ENCODE measurements at places on chromosomes 5 and 9. TPM values are rescaled to one million over a fixed set of nuclear protein-coding genes. Genes with fewer than 3 reads are reported as not detected.

Gene WWC1
- 2.1 TPM for total RNA-seq

Gene CDH9
- not detected for total RNA-seq

DNA sequence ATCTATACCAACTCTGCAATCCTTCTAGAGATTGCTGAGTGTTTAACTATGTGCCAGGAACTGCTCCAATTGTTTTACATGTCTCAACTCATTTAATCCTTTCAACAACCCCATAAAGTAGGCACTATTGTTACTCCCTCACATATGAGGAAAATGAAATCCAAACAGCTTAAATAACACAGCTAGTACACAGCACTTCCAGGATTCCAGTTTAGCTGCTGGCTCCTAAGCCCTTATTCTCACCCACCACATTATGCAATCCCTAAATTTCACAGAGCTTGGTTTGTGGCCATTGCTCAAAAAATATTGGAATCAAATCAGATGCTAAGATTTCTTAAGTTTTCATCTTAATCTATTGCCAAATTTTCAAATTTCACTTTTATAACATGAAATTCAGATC lies 84.9 kb downstream of the PRELID2 start:
- no peaks in the 10 kb centered on the region for H3K27me3 ChIP-seq
- H3K27ac ChIP-seq, result no peak overlapping the region
- no peak overlapping the region for H3K4me3 ChIP-seq
- H3K4me1 ChIP-seq, result no peaks in the 10 kb centered on the region
- DNase-seq, result no peak

DNA sequence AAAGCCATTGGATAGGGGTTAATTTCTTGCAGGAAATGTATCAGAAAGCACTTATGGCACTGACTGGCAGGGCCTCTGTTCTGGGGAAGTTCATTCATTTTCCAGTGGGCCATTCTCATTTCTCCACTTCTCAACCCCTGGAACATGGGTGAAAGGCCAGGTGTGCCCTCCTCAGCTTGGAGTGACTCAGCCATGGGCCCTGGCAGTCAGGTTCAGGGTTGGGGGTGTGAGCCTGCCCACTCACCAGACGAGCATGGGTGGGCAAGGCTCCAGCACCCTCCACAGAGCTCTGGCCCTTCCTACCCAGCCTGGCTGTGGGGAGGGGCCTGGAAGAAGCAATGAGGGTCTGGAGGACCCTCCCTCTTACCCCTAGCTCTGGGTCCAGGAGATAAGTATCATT lies 174.4 kb downstream of the HSPA4 start:
- H3K4me3 ChIP-seq, result no peak overlapping the region

GRCh38 chr9:96509848-96510247 lies 59.9 kb downstream of the HABP4 start:
- H3K4me3 ChIP-seq, result no peak overlapping the region
- no peaks in the 10 kb centered on the region for H3K27me3 ChIP-seq
- peaks cover 4% of the 10 kb centered on the region for H3K4me1 ChIP-seq
- DNase-seq, result no peak
- H3K27ac ChIP-seq, result no peak overlapping the region
- peaks cover 3% of the 10 kb centered on the region for H3K36me3 ChIP-seq

DNA sequence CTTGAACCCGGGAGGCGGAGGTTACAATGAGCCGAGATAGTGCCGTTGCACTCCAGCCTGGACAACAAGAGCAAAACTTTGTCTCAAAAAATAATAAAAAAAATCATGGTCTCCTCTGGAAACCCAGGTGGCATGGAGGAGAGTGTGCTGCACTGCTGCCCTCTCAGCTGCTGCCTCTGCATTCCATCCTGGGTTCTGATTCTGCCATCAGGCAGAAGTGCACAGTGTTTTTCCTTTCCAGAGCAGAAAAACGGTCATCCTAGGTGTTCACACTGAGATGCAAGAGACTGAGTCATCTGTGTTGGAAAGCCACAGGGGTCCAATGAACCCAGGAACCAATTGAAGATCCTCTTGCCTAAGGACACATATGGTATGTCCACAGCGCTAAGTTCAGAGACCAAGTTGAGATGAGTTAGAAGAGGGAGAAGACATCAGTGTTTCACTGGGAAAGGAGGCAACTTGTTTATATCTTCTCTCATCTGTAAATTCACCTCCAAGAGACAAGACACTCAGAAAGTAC lies 88.8 kb upstream of the DMRT1 start:
- H3K4me1 ChIP-seq, result peaks cover 38% of the 10 kb centered on the region
- H3K27me3 ChIP-seq, result no peaks in the 10 kb centered on the region
- DNase-seq, result no peak
- H3K27ac ChIP-seq, result no peak overlapping the region
- H3K4me3 ChIP-seq, result no peak overlapping the region

DNA sequence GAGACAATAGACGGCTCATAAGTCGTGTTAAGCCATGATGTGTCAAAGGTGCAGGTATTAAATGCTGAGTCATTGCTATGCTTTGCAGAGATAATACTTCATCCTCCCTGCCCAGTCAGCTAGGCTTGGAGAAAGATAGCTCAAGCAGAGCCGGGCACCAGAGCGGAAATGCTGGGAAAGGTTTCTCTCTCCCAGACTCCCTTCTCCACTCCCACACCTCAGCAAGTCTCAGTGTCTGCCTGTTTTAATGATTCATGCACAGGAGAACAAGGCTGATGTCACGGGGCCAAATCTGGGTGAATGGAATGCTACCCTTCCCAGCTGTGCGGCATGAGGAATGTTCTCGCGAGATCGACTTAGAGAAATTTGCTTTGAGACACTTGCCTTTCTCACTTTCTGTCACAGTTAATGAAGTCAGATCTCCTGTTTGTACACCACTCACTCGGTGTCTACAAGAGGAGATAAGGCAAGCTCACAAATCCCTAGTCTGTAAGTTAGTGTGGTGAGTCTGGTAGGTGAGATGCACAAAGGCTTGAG lies 204.4 kb downstream of the EFNA5 start:
- no peak for DNase-seq
- H3K36me3 ChIP-seq, result no peaks in the 10 kb centered on the region
- no peak overlapping the region for H3K27ac ChIP-seq
- peaks cover 2% of the 10 kb centered on the region for H3K27me3 ChIP-seq

GRCh38 chr5:176944268-176944667 lies 45.1 kb upstream of the HK3 start:
- no peaks in the 10 kb centered on the region for H3K27me3 ChIP-seq
- H3K4me1 ChIP-seq, result no peaks in the 10 kb centered on the region
- peaks cover 23% of the 10 kb centered on the region for H3K36me3 ChIP-seq
- H3K4me3 ChIP-seq, result no peak overlapping the region
- no peak for DNase-seq

DNA sequence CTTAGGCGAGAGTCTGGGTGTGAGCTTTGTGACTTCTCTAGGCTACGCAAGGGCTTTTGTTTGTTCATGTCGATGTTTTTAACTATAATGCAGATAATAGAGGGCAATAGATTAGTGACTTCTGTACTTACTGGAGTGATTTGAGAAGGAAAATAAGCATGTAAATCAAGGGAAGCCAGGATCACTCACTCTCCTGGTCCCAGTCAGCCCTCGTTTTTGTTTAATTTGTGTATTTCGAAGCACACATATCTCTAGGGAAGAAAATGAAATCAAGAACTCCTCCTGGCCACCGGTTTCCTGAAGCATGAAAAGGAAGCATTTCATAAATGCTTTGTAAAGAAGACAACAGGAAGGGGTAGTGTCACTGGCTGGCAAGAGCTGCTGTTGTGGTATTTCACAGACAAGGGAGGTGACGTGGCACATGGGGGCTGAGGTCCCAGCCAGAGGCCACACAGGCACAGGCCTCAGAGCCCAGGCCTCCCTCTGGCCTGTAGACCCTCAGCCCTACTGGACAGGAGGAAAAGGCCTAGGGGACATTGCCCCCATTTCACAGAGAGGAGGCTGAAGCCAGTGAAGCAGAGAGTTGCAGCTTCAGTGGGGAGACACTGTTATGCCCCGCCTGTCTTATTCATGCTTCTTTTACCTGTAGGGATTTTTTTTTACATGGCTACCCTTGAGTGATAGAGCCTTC lies 34.1 kb downstream of the IRF1 start:
- H3K36me3 ChIP-seq, result peaks cover 32% of the 10 kb centered on the region
- no peaks in the 10 kb centered on the region for H3K27me3 ChIP-seq
- H3K4me1 ChIP-seq, result peaks cover 84% of the 10 kb centered on the region
- peak overlapping the region; percentile 83 for H3K27ac ChIP-seq
